Muscle of arm (tissue), 14 donors: ENCODE measurements at places on chromosomes 3 and 15.

- DNase-seq, result no peak
Measured at GRCh38 chr15:57323806-57324589, 52.3 kb upstream of the CGNL1 start.

DNA sequence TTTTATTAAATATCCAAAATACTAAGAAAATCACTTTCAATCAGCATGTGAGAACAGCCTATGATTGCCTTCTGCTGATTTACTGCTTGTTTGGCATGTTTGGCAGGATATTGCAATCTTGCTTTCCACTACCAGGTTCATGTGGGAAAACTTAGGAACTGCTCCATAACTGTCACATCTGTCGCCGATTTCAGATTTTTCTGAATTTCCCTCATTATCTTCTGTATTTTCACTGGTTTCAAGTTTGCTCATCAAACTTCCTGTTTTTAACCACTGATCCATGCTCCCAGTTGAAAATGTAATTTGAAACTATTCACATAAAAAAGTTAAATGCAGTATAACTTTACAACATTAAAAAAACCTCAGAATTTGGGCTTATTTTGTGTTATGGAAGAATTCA, 93.0 kb downstream of the NFKBIZ start:
- DNase-seq, result peak; percentile 31

- no peak for DNase-seq
Measured at GRCh38 chr15:31305796-31306425, 20.7 kb upstream of the KLF13 start.

DNA sequence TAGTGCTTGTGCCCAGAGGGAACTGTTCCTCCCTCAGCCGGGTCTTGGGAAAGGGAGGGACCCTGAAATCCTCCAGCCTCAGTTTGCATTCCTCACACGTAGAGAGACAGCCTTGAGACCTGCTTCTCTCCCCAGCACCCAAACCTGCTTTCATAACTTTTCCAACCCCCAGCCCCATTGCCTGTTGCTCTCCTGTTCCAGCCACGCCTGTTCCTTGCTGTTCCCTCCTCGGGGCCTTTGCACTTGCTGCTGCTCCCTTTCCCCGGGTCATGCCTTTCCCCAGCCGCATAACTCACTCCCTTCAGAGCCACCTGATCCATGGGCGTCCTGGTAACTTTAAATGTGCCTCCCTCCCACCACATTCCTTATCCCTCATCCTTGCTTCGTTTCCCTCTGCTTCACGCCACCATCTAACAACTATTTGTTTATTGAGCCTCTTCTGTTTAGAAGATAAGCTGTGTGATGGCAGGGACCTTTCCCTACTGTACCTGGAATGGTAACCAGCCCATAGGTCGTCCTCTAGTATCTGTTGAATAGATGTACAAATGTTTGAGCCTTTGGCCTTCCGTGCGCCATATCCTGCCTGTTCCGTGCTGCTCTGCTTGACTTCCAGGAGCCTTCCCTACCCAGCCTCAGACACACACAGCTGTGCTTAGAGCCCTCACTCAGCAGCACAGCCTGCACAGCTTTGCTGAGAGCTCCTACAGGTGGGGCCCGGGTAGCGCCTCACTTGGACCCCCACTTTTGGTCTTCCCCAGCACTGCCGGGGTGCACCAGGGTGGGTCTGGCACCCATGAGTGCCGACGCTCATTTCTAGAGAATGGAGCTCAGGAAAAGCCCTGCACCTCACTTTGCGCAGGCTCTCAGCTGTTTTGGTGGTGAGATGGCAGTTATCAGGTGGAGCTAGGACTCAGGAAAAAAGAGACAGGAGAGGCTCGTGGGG, 60.2 kb downstream of the SCN5A start:
- DNase-seq, result no peak

- DNase-seq, result no peak
Measured at GRCh38 chr3:4899710-4900109, 79.5 kb upstream of the BHLHE40 start.

- DNase-seq, result no peak
Measured at GRCh38 chr15:37137221-37137620, 36.9 kb upstream of the MEIS2 start.

DNA sequence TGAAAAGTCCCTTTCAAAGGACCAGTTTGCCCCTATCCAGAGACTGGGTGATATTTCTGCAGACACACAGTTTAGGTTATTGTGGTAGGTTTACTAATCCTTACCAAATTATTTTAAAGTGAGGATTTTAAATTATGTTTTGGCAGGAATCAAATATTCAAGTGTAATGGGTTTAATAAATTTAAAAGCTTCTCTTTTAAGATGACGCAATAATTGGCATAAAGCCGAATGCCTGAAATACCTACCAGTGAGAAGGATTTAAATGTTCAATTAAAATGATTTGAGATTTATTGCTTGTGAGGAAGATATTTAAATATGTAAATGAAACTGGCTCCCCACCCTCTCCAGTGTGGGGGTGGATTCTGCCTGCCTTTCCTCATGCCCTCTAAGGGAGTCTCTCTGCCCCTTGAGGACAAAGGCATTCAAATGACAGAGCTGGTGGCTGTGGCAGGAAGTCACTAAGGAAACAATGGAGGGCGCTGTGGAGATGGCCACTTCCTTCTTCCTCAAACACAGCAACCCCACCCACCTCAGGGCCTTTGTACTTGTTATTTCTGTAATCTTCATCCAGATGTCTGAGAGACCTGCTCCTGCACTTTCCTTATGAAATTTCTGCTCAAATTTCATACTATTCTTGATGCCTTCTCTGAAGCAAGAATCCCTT, 131.7 kb downstream of the TNIK start:
- no peak for DNase-seq

- DNase-seq, result no peak
Measured at GRCh38 chr3:55891106-55891505, 404.0 kb upstream of the WNT5A start.

DNA sequence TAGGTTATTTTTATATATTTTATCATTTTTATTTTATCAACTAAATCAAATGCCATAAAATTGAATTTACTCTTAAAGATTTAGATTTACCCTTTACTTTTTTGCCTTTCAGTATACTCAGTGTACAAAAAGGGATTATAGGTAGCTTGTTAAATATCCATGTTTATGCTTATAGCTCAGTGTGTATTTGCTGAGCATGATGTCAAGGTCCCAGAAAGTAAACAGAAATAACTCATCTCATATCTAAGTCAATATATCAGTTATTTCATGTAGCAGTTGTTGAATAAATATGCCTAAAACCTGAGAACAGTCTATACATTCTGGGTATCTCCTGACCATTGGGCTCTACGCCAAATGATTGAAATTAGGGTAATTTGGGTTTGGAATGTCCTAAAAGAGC, 693.8 kb downstream of the NAALADL2 start:
- no peak for DNase-seq

DNA sequence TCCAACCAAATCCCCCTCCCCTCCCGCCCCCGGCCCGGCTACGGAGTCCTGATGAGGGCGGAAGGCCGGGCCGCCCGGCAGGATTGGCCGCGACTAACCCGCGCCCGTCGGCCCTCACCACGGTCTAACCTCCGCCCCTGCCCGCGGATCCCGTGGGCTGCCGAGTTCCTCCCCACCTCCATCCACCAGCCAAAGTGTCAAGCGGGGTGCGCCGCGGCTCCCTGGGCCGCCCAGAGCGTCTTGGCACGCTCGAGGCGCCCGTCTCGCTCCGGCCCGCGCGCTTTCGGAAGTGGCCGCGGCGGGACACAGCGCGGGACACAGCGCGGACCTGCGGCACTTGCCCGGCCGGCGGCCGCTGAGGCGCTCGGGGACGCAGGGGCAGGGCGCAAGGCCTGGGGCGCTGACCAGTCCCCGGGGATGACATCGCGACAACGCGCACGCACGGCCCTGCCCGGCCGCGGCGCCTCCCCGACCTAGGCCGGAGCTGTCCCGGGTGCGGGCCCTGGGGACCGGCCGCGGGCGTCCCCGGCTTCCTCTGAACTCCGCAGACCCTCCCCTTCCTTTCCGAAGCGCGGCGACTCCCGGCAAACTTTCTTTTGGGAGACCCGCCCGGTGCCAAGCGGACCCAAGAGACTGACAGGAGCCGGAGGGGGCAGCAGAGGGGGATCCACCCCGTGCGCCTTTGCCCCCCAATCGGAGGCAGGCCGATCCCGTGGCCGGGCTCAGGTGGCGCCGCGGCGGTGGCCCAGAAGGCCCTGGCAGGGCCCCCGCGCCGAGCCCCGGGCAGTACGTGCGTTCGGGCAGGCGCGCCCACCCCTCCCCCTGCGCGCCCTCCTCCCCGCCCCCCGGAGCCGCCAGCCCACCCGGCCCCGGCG, 112.8 kb upstream of the ICE2 start:
- DNase-seq, result peak; percentile 37

DNA sequence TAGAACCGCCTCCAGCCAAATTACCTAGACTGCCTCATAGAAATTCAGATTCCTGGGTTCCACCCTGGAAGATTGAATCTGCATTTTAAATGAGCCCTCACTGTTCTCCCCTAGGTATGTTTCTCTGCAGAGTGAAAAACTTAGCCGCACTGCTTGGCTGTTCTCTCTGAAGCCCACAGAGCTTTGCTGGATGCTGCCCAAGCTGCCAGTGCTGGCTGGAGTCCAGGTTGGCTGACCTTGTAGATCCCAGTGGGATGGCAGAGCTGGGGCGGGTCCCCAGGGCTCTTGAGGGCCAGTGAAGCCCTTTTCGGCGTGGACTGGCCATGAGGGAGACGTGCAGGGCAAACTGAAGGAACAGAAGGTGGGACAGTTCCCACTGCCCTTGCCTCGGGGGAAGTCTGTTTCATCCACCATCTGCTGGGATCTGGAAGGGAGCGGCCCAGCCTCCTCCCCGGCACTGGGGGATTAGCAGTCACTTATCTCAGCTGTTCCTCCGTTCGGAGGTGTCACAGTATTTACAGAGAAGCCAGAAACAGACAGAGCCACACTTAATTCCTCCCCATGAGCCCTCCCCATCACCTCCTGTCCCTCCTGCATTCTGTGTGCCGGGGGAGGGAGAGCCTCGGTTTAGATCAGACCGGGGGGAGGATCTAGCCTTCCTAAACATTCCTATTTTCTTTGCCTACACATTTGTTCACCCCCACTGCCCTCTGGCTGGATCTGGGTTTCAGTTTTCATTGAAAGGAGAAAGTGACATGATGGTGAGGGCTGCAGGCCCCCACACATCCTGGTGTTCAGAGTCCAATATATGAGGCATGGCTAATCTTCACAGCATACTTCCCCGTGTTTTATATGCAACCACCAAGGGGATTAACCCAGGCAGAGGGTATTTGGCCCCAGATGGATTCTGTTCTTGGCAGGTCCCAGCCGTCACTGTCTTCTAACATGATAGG, 4.1 kb upstream of the ACTC1 start:
- DNase-seq, result peak; percentile 33

DNA sequence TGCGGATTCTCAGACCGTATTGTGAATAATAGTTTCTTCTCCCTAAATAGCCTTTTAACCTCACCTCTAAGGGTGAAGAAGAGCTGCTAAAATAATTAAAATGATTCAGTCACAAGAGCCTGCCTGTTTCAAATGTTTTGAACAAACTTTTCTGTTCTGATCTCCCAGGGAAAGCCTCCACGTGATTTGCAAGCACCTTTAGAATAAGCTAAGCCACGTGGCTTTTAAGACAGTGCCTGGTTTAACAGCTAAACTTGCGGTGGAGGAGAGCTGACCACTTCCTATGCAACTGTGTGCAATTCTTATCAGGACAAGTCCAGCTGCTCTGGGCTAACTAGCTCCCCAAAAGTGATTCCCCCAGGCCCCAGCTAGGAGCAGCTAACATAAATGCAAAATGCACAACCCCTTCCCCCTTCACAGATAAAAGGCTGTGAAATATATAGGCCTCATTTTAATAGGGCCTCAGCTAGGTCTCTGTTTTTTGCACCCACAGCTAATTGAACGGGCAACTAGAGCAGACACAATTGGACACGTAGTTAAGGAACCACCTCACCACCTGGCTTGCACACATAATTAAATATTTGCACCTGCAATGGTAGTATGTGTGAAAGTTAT, 401.2 kb upstream of the NR2F2 start:
- no peak for DNase-seq

DNA sequence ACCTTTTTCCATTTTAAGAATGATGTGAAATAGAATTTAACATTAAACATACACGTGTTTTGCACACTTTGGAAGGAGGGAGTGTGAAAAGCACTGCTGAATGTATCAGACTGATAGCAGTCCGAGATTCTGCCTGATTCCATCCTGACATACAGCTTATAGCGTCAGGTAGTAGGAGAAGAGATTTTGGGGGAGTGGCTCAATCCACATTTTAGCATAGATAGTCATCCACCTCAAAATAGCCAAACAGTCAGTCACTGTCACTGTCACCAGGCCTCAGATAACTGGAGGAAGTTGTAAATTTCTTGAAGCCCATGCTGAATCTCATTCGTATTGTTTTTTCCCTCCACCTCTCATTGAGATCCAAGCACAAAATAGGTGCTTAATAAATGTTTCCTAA, 35.4 kb upstream of the ARHGEF26 start:
- no peak for DNase-seq

GRCh38 chr15:25891081-25891480, 28.0 kb upstream of the ATP10A start:
- DNase-seq, result no peak

DNA sequence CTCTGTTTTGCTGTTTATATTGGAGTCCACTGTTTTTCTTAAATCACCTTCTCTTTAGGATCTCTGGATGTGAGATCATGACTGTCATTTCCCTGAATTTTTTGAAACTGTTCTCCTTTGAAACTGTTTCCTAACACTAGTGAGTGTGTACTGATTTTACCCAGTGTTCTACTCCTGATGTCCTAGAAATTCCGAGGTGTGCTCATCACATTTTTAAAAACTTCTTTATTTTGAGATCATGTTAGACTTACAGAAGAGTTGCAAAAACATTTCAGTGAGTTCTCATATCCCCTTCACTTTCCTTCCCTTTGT, 292.6 kb downstream of the NFKBIZ start:
- no peak for DNase-seq

DNA sequence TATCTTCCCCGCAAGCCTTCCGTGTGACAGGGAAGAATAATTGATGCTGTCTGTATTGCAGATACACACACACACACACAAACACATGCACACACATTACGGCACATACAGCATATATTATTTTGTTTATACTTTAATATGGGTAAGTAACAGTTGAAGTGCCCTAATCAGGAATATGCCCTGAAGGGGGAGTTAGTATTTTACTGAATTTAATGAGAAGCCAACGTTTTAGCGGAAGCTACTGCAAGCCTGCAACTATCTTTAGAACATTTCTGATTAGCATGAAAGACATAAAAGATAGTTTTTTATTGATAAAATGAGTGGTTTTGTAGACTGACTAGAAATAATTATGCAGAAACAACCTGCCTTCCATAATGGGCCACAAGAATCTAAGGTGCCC, 296.6 kb upstream of the SLCO3A1 start:
- no peak for DNase-seq

DNA sequence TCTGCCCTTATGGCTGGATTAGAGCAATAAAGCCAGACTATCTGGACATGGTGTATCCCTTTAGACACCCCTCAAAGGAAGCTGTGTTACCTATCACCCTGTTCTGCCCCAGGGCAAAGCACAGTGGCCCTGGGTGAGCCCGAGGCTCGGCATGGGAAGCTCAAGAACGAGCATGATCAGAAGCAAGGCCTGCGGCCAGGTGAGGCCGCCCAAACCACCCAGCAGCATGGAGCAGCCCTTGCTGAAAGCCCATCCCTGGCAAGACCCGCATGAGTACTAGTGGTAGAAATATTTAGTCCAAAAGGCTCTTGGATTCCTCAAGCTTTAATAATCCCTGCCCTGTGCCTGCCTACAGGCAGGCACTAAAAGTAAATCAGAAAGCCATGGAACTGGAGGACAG, 261.1 kb downstream of the MEX3B start:
- no peak for DNase-seq

- no peak for DNase-seq
Measured at GRCh38 chr3:58948018-58948417, 101.8 kb downstream of the CFAP20DC start.
